ENCODE measurements at places on chromosomes 1 and 21. TPM values are rescaled to one million over a fixed set of nuclear protein-coding genes. Genes with fewer than 3 reads are reported as not detected.

The PALMD gene
- 5.1 TPM for total RNA-seq

The PTPN7 gene
- not detected for total RNA-seq

The PRMT6 gene
- 16.8 TPM for total RNA-seq

The NLRP3 gene
- not detected for total RNA-seq

The RUNX3 gene
- total RNA-seq = 0.15 TPM

The PTPRU gene
- 92.5 TPM for total RNA-seq

The EVA1B gene
- 1.5 TPM for total RNA-seq

The ACTRT2 gene
- total RNA-seq = not detected

All from glutamatergic neuron (in vitro differentiated cells).